ENCODE measurements at places on chromosomes 4 and X. TPM values are rescaled to one million over a fixed set of nuclear protein-coding genes. Genes with fewer than 3 reads are reported as not detected.

DNA sequence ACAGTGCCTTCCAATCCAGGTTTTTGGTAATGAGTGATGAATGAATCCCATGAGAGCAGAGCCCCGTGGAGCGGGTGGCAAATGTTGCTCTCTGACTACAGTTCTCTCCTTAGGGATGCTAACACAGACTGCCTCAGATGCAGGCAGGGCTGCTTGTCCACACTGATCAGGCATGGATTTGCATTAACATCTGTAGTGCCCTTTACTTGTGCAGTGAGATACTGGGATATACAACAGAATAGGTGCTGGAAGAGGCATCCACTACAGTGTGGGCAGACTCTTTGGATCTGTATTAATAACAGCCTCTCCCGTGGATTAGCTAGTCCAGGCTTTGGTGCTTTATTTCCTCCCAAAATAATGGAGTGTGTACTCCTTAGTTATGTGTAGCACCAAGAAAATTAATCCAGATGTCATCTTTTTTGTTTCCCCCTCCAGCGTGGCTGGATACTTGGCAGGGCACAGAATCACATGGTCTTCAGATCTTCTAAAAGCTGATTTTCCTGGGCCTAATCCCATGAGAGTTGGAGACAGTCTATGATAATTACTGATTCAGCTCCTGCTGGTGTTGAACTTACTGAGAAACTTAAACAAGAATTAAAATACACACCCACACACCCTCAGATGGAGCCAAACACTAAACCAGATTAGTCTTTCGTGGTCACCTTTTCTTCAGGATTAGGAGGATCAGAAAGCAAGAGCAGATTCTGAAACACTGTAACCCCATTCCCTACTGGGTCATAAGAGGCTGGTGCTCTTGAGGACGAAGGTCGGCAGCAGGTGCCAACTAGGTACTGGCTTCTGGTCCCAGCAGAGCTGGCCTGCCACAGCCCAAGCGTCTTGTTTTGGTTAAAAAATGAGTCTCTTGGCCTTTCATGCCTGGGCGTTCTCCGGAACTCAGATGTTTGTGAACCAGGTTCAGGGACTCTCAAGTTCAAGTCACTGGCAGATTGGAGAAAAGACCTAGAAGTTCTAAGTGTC lies 23.1 kb upstream of the NAP1L5 start:
- DNase-seq, result no peak

- no peak for DNase-seq
These were observed 16.2 kb downstream of the NPNT start for GRCh38 chr4:105911426-105911825.

- DNase-seq, result no peak
These were observed 1280.8 kb downstream of the PCDH7 start for GRCh38 chr4:32000846-32001488.

DNA sequence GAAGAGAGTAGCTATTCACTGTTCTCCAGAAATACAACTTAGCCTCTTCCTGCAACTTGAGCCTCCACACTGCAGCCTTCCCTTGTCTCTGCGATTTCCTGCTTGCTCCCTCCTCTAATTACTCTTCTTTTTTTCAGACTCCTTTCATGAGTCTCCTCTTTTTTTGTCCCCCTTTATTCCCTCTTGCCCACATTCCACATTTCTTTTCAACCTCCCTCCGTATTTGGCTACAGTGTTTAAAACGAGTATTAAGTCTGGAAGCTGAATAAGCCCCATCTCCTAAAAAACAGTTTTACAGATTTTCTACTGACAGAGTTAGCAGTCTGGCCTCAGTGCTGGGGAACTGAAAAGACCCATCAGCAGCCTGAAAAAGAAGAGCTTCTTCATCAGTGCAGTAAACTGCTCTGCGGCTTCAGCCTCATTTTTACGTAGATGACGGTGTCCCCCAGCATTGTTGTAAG lies 141.5 kb downstream of the TENM3 start:
- DNase-seq, result no peak

- no peak for DNase-seq
These were observed 103.9 kb downstream of the PDS5A start for GRCh38 chr4:39873823-39874222.

GRCh38 chrX:3271183-3271833 lies 75.1 kb downstream of the MXRA5 start:
- DNase-seq, result peak; percentile 2

DNA sequence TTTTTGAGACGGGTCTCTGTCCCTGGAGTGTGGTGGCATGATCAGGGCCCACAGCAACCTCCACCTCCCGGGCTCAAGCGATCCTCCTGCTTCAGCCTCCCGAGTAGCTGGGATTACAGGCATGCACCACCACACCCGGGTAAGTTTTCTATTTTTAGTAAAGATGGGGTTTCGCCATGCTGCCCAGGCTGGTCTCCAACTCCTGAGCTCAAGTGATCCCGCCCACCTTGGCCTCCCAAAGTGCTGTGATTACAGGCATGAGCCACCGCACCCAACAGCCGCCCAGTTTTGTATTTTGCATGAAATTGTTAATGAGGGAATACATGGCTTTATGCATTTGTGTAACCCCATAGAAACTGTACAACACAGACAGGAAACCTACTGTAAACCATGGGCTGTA lies 2.8 kb upstream of the ARHGAP4 start:
- DNase-seq, result no peak

DNA sequence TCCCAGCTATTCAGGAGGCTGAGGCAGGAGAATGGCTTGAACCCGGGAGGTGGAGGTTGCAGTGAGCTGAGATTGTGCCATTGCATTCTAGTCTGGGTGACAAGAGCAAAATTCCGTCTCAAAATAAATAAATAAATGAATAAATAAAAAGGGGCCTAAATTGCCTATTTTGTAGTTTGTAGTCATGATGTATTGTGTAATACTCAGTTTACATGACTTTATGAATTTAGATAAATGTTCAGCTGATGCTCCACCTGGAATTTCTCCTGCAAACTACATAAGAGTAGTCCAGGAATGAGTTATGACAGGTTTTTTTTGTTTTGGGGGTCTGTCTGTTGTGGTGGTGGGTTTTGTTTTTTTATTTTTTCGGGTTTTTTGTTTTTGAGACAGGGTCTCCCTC lies 31.1 kb downstream of the RBMX start:
- DNase-seq, result no peak

DNA sequence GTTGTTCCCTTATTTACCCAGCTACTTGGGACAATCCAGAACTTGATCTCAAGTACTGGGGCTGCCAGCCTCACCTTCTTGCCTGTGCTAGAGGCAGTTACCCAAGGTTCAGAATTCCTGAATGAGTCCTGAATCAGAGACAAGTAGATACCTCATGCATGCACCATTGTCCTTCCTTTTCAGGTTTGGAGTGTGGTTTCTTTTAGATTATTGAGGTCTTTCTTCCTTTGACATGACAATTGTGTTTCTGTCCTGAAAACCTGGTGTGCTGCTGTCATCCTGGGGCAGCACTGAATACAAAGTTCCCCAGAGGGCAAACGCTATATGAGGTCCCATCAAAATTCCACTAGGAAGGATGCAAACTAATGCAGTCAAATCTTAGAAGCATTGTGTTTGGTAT lies 3.5 kb downstream of the CXCL2 start:
- DNase-seq, result no peak

- no peak for DNase-seq
These were observed 4.9 kb downstream of the GNRHR start for GRCh38 chr4:67749286-67749685.

DNA sequence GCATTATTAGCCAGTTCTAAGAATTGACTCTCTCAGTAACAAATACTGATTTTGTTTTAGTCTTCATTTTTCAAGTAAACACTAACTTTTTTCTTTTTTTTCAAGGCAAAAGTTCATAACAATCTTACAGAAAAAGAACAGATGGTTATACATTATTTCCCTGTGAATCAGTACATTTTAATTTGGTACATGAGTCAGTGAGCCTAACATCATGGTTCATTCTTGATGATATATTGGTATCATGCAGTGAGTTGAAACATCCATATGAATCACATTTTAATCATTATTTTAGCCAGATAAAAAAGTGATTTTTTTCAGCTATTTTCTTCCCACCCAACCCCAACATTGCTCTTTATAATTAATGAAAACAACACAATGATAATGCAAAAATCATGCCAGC lies 184.3 kb upstream of the TACR3 start:
- DNase-seq, result no peak

DNA sequence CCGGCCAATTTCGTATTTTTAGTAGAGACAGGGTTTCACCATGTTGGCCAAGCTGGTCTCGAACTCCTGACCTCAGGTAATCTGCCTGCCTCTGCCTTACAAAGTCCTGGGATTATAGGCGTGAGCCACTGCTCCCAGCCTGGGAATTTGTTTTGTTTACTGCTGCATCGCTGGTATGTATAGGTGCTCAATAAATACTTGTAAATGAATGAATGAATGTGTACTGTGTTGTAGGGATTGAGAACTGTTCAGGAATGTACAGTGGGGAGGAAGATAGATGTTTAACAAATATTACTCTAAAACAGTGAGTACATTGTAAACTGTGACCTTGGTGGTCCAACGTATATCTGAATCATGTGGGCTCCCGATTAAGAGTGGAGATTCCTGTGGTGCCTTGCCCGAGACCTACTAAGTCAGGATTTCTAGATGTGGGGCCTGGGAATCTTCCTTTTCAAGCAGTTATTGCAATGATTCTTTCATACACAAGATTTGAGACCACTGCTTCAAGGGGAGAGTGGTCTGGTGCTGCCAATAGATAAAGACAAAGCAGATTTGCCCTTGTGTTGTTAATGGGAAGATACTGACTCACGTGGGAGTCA lies 41.0 kb downstream of the WWC2 start:
- DNase-seq, result no peak

- DNase-seq, result no peak
These were observed 34.7 kb downstream of the IRS4 start for GRCh38 chrX:108701633-108702032.

DNA sequence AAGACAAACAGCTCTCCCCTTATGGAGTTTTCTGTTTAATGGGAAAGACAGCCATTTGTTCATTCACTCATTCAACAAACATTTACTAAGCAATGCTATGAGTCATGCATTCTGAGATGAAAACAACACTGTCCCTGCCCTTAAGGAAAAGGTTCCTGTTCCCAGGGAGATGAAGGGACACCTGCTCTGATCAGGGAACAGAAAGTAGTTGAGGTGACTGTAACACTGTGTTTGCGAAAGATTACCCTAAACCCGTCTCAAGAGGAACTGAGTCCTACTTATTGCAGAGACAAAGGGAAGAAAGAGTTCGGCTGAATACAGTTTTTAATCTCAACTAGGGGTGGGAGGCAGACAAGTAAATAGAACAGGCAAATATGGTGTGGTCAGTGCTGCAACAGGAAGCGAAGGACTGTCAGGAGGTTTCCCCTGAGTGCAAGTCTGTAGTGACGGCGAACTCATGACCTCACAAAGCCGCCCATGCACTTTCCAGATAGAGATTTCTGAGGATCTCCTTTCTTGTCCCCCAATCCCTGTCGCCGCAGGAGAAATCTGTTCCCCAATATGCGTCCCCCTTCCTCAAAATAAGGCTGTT lies 712 bp downstream of the STX18 start:
- peak; percentile 65 for DNase-seq

GRCh38 chr4:108433832-108434231 lies 186.5 kb upstream of the RPL34 start:
- DNase-seq, result no peak

GRCh38 chr4:8175686-8176085 lies 17.1 kb upstream of the ABLIM2 start:
- no peak for DNase-seq

GRCh38 chr4:108425988-108426387 lies 194.4 kb upstream of the RPL34 start:
- DNase-seq, result no peak

- DNase-seq, result no peak
These were observed 877.8 kb upstream of the AGA start for GRCh38 chr4:178320003-178320402.

GRCh38 chr4:43990963-43991362 lies 457.6 kb downstream of the KCTD8 start:
- DNase-seq, result no peak

- no peak for DNase-seq
These were observed 12.6 kb downstream of the ANKRD17 start for GRCh38 chr4:73245955-73246354.

- DNase-seq, result no peak
These were observed 419.1 kb downstream of the TMA16 start for GRCh38 chr4:163913571-163913970.

DNA sequence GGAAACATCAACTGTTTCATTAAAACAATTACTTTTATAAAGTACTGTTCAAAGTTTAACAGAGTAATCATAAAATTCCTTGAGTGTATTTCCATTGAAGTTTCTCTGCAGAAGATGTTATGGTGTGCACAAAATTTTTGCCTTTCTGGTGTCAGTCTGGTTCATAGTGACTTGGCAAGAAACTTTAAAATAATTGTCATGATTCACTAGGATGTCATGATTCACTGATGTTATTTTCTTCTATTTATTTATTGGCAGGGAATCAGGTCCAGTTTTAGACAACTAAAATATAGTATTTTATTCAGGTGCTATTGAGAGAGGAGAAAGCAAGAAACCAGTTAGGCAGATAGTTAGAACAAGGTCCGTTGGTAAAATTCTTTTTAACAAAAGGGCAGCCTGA lies 3.8 kb downstream of the UGT2A1 start:
- no peak for DNase-seq

DNA sequence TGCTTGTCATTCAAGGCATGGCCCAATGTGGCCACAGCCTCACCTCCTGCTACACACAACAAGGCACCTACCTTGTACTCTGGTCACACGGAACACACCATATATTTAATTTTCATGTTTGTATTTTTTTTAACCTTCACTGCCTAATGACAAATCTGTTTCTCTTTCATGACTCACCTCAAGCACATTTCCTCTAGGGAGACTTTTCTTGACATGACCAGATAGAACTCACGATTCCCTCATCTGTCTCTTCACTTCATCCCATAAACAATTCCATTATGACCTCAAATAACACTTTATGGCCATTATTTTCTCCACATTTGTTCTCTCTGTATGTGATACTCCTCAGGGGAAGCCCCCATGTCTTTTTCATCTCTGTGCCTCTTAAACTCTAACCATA lies 11.1 kb downstream of the DRP2 start:
- peak; percentile 47 for DNase-seq

DNA sequence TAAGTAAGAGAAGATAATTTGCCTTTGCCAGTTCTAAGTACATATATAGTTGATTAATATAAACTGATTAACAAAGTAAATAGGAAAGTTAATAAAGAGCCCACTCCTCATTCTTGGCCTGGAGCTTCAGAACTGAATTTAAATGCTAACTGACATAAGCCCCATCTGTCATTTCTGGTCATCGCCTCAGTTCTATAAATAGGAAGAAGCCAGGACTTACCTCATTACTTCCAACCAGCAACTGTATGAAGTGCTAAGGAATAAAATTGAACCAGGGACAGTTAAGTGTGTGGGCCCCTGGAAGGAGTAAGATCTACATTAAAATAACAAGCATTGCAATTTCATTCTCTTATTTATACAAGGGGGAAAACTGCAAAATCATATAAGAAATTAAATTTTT lies 52.0 kb upstream of the PDLIM5 start:
- DNase-seq, result no peak

The ELMOD2 gene
- 11.7 TPM for total RNA-seq

The CENPVL2 gene
- not detected for total RNA-seq

The PROM1 gene
- total RNA-seq, result under 0.01 TPM

The TECRL gene
- not detected for total RNA-seq

The HPGDS gene
- not detected for total RNA-seq

The HEPH gene
- 2.4 TPM for total RNA-seq

The ARHGEF9 gene
- total RNA-seq, result 6.2 TPM

The ASB12 gene
- total RNA-seq, result not detected

The SPANXC gene
- total RNA-seq, result not detected

The ATXN3L gene
- not detected for total RNA-seq

The TLR6 gene
- under 0.01 TPM for total RNA-seq

The FOXR2 gene
- total RNA-seq, result not detected

The MEPE gene
- not detected for total RNA-seq

The CCDC110 gene
- total RNA-seq, result 0.44 TPM

The TBC1D8B gene
- total RNA-seq, result 2.2 TPM

The NDUFB11 gene
- total RNA-seq, result 74.1 TPM

Data from lung microvascular endothelial cell (primary cell).